ENCODE measurements at places on chromosomes 1 and 21. TPM values are rescaled to one million over a fixed set of nuclear protein-coding genes. Genes with fewer than 3 reads are reported as not detected.
A peak's percentile ranks its signal among the peaks of the same experiment; 100 is the strongest.

GRCh38 chr1:29352719-29353420, 116.5 kb downstream of the PTPRU start:
- no peak for DNase-seq

Gene PRCC
- 111 TPM for polyA plus RNA-seq

Gene C8A
- not detected for polyA plus RNA-seq

DNA sequence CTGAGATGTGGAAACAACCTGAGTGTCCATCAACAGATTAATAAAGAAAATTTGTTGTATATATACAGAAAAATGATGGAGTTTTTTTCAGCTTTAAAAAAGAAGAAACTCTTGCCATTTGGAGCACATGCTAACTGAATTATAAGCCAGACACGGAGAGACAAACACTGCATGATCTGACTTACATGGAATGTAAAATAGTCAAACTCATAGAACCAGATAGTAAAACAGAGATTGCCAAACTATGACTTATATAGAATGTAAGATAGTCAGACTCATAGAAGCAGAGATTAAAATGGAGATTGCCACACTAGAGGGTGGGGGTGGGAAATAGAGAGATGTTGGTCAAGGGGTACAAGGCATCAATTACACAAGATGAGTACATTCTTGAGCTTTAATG, 1786.6 kb downstream of the PLA2G4A start:
- DNase-seq, result no peak

Gene GNG4
- 280 TPM for polyA plus RNA-seq

Gene CFHR3
- polyA plus RNA-seq, result not detected

Gene CAMK2N1
- 171 TPM for polyA plus RNA-seq

GRCh38 chr1:27557596-27558340, 46.2 kb downstream of the AHDC1 start:
- DNase-seq, result no peak

Gene MTX1
- polyA plus RNA-seq, result 77.4 TPM

DNA sequence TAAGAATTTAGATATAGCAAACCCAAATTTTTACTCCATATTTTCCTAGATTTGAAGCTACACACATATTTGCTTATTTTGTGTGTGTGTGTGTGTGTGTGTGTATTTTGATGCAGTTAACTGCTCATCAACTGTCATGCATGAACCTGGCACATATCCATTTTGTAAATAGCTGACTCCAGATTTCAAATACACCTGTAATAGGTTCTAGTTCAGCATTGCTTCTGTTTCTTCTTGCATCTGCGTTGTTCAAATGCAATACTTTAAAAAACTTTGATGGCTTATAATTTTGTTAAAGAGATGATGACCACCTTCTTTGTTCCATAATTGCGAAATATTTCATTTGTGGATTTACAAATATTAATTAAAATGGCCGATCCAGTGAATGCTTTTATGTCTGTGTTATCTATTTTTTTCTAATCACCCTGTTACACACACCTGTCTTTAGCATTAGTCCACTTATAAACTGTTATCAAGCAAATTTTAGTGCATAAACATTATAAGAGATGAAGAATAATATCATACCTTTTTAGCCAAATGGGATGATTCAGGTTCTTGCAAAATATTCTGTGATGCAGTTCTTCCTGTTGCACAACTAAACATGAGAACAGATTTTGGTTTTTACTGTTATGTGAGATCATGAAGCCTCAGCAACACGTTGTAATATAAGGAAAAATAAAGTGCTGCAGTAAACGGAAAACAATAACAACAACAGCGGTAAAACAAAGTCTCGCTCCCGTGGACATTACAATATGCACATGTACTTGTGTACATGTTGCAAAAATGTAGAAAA, 12.7 kb upstream of the S100A11 start:
- DNase-seq, result no peak

Gene YBX1
- 973 TPM for polyA plus RNA-seq

- peak; percentile 87 for DNase-seq
Observed at GRCh38 chr1:69569576-69570328, 2.0 kb downstream of the LRRC7 start.

DNA sequence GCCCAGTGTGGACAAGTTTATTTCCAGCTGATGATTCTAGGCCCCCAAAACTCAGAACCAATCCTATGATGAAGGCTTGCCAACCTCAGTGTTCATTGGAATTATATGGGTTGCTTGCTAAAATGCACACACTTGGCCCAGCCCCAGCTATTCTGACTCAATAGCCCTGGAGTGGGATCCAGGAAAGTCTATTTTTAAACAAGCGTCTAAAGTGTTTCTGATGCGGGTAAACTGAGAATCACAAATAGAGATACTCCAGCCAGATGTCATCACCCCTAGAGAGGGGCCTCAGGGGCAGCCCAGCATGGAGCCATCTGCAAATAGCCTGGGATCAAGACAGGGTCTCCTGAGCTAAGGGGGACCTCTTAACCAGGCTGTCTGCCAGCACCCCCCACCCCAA, 46.0 kb downstream of the PKP1 start:
- DNase-seq, result no peak

- DNase-seq, result no peak
Observed at GRCh38 chr1:83555871-83556270, 443.1 kb downstream of the TTLL7 start.

- DNase-seq, result no peak
Observed at GRCh38 chr21:28154121-28154520, 838.6 kb downstream of the LTN1 start.

GRCh38 chr1:151713874-151714273, 2.7 kb downstream of the CELF3 start:
- DNase-seq, result no peak

Gene AADACL4
- not detected for polyA plus RNA-seq
